ENCODE measurements at places on chromosomes 3 and 15. TPM values are rescaled to one million over a fixed set of nuclear protein-coding genes. Genes with fewer than 3 reads are reported as not detected.

The ASB14 gene
- not detected for total RNA-seq

The BNC1 gene
- total RNA-seq, result 0.27 TPM

The RTP4 gene
- total RNA-seq, result 2.8 TPM

The UBA7 gene
- 69.4 TPM for total RNA-seq

The GASK1A gene
- 0.63 TPM for total RNA-seq

The FEZF2 gene
- not detected for total RNA-seq

The CPA3 gene
- 0.18 TPM for total RNA-seq

The CHRD gene
- 4.6 TPM for total RNA-seq

The SLC38A3 gene
- not detected for total RNA-seq
